ENCODE measurements at places on chromosomes 7 and 10.

DNA sequence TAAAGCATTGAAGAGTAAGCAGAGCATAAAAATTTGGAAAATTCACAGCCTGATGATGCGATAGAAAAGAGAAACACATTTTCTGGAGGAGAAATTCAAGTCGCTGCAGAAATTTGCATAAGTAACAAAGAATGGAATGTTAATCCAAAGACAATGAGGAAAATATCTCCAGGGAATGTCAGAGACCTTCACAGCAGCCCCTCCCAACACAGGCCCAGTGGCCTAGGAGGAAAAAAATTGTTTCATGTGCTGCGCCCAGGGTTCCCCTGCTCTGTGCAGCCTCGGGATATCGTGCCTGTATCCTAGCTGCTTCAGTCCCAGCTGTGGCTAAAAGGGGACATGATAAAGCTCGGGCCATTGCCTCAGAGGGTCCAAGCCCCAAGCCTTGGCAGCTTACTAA is 206.8 kb downstream of the TPK1 start:
- DNase-seq: no peak

GRCh38 chr10:106401161-106401560 is 763.3 kb downstream of the SORCS1 start:
- no peak for DNase-seq

DNA sequence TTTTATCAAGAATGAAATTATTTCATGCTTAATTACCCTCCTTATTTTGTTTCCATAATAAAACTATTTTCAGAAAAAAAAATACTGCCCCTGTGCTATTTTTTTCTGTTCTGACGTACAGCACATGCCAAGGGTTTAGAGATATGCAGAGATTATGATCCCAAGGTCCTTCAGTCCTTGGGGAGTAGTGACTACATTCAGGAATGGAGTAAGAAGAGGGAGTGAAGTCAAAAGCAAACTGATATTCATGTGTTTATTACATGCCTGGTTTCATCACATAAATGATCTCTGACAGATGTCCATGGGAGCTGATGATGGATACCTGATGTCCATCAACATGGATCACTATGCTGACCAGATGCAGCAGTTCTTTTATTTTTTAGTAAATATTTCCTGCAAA is 17.2 kb downstream of the AKAP9 start:
- no peak for DNase-seq

DNA sequence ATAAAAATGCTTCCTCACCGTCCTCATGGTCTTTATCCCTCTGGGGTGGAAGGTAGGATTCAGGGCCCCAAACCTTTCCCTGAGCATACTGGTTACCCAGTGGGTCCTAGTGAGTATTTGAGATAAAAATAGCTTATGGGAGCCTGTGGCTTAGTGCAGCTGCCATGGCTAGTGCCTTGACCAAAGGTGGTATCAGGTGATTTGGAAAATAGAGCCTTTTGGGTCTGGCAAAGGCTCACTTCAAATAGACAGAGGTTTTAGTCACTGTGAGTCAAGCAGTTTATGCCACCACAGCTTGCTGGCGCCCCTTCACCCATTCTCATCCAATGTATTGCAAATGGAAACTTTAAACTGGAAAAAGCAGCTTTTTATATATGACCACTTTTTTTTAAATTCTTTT is 30.4 kb downstream of the PLAU start:
- DNase-seq: no peak

- no peak for DNase-seq
Measured at GRCh38 chr10:8416192-8416701, 361.8 kb downstream of the GATA3 start.

Data from kidney glomerular epithelial cell (primary cell).